Stimulated activated CD4-positive, alpha-beta T cell treated with anti-CD3 and anti-CD28 coated beads, Interleukin-12 subunit alpha, Interleukin-12 subunit beta, amount 100 ng/mL, for 4 hours (primary cell): ENCODE measurements at places on chromosomes 4 and X.

GRCh38 chr4:170687751-170688150 lies 598.0 kb upstream of the AADAT start:
- no peak for DNase-seq

DNA sequence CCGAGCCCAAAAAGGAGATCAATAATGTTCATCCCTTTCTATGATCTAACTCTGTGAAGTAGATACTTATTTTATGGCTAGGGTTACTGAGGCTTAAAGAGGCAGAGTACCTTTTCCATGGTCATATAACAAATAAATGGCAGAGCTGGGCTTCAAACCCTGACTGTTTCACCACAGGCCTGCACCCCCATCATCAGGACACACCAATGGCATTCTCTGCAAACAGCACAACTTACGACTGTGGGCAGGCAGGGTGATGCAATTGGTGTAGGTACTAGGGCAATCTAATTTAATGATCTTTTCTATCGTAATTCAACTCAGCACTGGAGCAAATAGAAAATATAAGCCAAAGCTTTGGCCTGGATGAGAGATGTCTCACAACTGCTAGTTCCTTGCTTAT lies 118.8 kb upstream of the CBR4 start:
- DNase-seq = no peak

- DNase-seq = no peak
Observed at GRCh38 chrX:39439906-39440798, 638.9 kb downstream of the MID1IP1 start.

- no peak for DNase-seq
Observed at GRCh38 chr4:45043911-45044310, 317.6 kb upstream of the GNPDA2 start.

- no peak for DNase-seq
Observed at GRCh38 chr4:86595426-86595805, 1.3 kb downstream of the PTPN13 start.

DNA sequence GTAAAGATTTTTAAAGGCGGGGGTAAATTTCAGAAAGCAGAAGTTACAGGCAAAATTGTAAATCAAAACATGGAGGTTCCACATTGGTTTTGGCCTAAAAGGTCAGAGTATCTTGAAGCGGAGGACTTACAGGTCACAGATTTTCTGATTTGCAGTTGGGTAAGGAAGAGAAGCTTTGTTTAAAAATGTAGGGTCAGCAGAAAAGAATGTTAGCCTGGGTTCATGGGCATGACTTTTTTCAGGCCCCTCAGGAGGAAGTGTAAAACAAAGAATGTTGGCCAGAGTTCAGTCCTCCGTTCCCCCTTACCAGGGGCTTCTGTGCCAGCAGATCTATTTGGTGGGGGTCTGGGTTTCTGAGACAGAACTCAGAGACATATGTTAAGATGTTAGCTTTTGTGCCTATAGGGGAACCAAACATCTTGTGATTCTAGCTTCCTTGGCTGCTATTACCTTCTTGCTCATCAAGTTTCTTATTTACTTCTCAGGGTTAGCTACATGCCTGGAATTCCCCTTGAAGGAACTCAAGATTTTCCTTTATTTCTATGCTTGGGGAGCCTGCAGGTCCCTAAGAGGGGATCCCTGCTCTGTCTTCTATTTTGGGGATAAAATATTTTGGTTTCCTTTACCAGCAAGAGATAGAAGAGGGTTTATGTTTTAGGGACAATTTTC lies 160.3 kb downstream of the ANK2 start:
- DNase-seq = no peak

DNA sequence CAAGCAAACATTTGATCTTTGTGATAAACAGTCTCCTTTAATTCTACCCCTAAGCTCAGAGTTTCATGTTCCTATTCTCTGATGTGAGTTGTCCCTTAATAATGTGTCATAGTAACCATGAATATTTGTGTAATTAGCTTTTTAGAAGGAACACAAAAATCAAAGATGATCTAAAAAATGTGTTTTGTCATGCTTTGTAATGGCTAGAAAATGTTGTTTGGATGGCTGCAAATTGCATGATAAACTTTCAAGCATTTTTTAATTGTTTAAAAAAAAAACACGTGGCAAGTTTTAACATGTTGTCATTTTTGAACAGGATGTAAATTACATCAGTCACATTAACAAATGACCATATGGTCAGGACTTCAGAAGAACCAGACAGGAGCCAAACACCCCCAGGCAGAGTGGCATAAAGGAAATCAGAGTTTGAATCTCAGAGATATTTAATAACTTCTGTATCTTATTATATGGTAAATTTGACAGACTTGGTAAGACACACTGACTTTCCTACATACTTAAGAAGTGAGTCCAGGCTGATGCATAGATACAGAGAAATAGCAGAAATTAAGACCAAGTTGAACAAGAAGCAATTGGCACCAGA lies 223.9 kb upstream of the VEGFC start:
- no peak for DNase-seq

DNA sequence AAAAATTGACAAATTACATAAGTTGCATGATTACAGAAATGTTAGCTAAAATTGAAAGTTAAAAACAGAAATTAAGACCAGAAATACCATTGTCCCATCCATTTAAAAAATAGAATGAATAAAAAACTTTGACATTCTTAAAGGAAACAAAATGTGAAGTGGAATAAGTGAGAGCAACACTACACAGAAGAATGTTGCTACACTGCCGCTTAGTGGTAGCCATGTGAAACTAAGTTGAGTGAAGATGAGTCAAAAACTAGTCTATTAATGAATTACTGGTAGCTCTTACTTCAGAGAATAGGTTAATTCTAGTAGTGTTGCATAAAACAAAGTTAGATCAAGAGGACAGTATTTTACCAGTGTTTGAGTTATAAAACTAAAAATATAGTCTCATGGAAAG lies 571.0 kb upstream of the KLHL4 start:
- DNase-seq = no peak

DNA sequence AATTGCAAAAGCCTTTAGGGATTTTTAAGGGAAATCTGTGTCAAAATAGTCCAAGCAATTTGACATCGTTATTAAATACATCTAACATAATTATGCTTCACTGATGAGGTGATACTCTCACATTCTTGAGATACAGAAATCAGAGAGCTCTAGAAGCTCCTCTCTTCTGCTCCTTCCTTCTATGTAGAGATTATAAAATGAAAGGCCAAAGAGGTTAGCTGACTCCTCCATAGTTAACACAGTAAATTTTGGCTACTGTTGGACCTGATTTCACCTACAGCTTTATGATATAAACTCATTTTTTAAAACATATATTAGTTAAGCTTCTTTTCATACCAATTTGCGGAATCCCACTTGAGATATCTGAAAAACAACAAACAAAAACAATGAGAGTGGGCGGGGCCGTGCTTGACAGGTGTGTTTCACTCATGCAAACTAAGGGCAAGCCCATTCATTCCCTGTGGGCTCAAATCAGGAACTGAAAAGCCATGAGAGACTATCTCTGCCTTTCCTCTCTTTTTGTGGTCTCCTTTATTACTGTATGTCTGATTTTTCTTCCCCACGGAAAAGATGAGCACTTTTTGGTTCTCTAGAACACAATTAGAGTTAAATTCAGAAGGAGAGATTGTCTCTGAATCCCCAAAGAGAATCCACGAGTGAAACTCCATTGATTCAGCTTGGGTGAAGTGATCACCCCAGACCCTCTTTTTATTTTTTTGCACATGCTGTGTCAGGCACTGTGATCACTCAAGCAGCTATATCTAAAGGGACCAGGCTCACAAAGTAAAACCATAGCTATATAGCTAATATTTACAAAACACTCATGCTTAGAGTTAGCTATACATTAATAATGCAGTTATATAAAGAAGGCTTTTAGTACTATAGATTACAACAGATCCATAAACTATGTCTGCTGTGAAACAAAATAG lies 566.3 kb downstream of the IL15 start:
- no peak for DNase-seq

DNA sequence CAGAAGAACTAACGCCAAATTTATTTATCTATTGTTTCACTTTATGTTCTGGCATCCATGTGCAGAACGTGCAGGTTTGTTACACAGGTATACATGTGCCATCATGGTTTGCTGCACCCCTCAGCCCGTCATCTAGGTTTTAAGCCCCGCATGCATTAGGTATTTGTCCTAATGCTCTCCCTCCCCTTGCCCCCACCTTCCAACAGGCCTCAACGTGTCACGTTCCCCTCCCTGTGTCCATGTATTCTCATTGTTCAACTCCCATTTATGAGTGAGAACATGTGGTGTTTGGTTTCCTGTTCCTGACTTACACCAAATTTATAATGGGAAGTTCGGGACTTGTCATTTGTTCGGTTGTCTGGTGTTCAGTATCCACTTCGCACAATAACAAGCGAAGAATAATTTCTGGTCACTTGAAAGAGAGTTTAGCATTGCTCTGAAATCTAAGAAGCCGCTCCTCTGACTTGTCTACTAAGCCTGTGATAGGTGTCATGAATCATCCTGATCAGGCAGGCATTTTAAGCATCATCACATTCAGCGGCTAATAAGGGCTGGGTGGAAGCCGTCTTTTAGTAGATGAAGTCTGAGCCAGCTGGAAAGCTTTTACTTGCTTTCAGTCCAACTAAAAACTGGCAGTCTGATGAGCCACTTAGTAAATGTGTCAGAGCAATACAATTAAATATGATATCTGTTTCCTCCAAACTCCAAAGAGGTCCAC lies 1065.7 kb upstream of the PABPC4L start:
- no peak for DNase-seq

DNA sequence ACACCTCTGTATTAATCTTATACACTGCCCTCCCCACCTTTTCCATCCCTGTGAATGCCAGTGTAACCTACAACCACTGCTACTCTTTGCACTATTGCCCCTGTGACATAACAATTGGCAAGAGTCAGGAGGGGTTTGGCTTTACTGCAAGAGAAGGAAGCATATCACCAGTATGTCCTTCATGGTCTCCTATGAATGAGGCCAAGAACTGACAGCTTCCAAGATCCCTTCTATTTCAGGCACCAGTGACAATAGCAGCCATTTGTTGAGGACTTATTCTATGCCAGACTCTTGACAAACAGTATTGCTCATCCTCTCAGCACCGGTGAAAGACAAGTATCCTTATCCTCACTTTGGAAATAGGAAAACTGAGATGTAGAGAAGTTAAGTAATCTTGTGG lies 363.9 kb downstream of the MID1IP1 start:
- no peak for DNase-seq

- DNase-seq = no peak
Observed at GRCh38 chrX:107871136-107871535, 45.5 kb downstream of the MID2 start.

DNA sequence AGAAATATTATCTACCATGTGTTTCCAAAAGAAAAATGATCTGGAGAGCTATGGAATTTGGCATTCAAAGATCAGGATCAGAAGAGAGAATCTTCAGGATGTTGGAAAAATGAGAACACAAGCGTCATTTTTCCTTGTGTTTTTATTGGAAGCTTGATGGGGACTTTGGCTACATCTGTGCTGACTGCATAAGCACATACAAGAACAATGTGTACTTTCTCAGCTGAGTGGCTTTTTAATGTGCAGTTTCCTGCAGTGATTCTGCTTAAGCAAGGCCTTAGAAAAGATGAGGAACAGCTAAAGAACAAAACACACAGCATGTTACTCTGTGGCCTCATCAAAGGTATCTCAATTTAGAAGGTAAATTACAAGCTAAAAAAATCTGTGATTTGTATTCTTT lies 1039.9 kb downstream of the GLUD2 start:
- DNase-seq = no peak

DNA sequence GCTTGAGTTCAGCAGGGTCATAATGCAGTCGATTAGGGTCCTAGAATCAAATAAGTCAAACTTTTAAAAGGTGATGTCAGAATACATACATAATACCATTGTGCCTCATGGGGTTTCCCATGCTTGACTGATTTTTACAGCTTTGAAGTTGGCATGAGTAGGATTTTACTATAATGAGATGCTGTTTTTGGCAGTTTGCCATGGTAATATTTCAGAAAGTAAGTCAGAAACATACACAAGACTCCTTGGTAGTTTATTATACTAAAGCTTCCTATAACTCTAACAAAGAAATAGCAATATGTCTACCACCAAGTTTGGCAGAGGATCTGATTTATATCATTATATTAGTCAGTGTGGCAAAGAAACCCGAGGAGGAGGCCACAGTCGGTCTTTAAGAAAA lies 45.2 kb downstream of the PHKA2 start:
- DNase-seq = no peak

- DNase-seq = no peak
Observed at GRCh38 chr4:20764366-20764992, 64.2 kb downstream of the PACRGL start.

DNA sequence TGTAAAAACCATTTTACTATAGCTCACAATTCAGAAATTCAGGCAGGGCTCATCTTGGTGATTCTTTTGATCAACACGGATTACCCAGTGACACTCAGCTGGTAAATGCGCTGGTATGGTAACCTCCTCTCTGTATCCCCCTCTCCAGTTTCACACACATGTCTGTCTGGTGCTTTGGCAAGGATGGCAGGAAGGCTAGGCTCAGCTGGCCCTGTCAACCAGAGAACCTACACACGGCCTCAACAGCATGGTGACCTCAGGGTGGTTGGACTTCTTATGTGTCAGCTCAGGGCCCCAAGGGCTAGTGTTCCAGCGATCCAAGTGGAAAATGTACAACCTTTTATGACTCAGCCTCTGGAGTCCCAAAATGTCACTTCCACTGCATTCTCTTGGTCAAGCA lies 55.7 kb upstream of the EOLA2 start:
- DNase-seq = no peak

- DNase-seq = no peak
Observed at GRCh38 chr4:151797853-151798252, 37.0 kb upstream of the GATB start.

DNA sequence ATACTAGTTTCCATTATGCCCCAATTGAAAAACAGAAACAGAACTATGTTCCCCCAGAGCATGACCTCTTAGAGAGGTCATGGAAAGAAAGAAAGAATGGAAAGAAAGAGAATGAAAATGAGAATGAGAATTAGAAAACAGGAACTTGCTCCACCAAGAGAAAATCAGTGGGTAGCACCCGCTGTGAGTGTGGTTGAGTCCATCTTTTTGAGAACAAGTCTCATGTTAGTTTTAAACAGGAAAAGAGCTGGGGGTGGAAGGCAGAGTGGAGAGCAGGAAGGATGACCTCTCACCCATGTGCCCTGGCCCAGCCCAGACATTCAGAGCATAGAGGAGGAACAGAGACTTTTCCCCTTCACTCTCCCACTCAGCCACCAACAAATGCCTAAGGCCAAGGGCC lies 4.9 kb downstream of the GSX2 start:
- no peak for DNase-seq

GRCh38 chr4:78749258-78749971 lies 26.7 kb upstream of the BMP2K start:
- no peak for DNase-seq

DNA sequence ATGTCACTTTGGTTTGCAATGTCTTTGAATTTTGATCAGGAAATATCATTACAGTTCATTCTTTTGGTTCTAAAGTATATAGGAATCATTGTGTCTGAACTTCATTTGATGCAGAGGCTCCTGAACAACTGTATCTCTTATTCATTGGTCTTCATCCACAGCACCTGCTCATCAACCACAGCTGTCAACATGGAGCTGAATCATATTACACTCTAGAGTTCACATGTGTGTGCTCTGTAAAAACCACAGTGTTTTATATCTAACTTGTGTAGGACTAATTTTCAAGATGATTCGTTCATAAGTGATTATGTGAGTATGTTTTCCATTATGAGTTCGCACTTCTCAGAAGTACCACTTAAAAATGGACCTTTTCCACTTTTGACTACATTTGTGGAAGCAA lies 643.3 kb upstream of the FAM241A start:
- no peak for DNase-seq

- DNase-seq = no peak
Observed at GRCh38 chr4:130479020-130479419, 1383.1 kb downstream of the C4orf33 start.
